ENCODE measurements at places on chromosomes 7 and 10. TPM values are rescaled to one million over a fixed set of nuclear protein-coding genes. Genes with fewer than 3 reads are reported as not detected.

- DNase-seq = no peak
- no peak overlapping the region for H3K27ac ChIP-seq
- H3K4me1 ChIP-seq = peaks cover 12% of the 10 kb centered on the region
Measured at GRCh38 chr10:77711683-77712049, 74.1 kb upstream of the KCNMA1 start.

GRCh38 chr7:6168477-6168868, 104.0 kb downstream of the CYTH3 start:
- no peak overlapping the region for H3K27ac ChIP-seq
- H3K4me1 ChIP-seq = peaks cover 29% of the 10 kb centered on the region
- no peak overlapping the region for H3K4me3 ChIP-seq
- no peaks in the 10 kb centered on the region for H3K27me3 ChIP-seq

- no peak for DNase-seq
- H3K4me3 ChIP-seq = no peak overlapping the region
- no peaks in the 10 kb centered on the region for H3K27me3 ChIP-seq
- no peaks in the 10 kb centered on the region for H3K36me3 ChIP-seq
- no peak overlapping the region for H3K27ac ChIP-seq
Measured at GRCh38 chr10:125177641-125178640, 17.6 kb upstream of the CTBP2 start.

Gene PRSS2
- total RNA-seq = 15.4 TPM

Gene GPR37
- 0.41 TPM for total RNA-seq

- peak overlapping the region; percentile 20 for H3K4me3 ChIP-seq
- H3K4me1 ChIP-seq = peaks cover 15% of the 10 kb centered on the region
- no peaks in the 10 kb centered on the region for H3K36me3 ChIP-seq
- DNase-seq = no peak
- peak overlapping the region; percentile 27 for H3K27ac ChIP-seq
Measured at GRCh38 chr7:135710417-135711138, 17.4 kb downstream of the SLC13A4 start.

GRCh38 chr10:19979628-19980027, 163.4 kb downstream of the PLXDC2 start:
- H3K4me1 ChIP-seq = peaks cover 40% of the 10 kb centered on the region
- no peaks in the 10 kb centered on the region for H3K36me3 ChIP-seq
- no peak overlapping the region for H3K4me3 ChIP-seq
- no peak overlapping the region for H3K27ac ChIP-seq
- no peaks in the 10 kb centered on the region for H3K27me3 ChIP-seq

- H3K4me3 ChIP-seq = no peak overlapping the region
- peaks cover 11% of the 10 kb centered on the region for H3K4me1 ChIP-seq
- DNase-seq = no peak
- H3K36me3 ChIP-seq = no peaks in the 10 kb centered on the region
- no peaks in the 10 kb centered on the region for H3K27me3 ChIP-seq
Measured at GRCh38 chr10:91880310-91880709, 29.0 kb downstream of the FGFBP3 start.

Gene PAX4
- not detected for total RNA-seq

- peaks cover 10% of the 10 kb centered on the region for H3K36me3 ChIP-seq
- H3K27ac ChIP-seq = no peak overlapping the region
- peaks cover 6% of the 10 kb centered on the region for H3K4me1 ChIP-seq
- H3K4me3 ChIP-seq = no peak overlapping the region
- H3K27me3 ChIP-seq = no peaks in the 10 kb centered on the region
Measured at GRCh38 chr7:101093906-101094305, 8.6 kb downstream of the TRIM56 start.

- no peak overlapping the region for H3K4me3 ChIP-seq
- no peaks in the 10 kb centered on the region for H3K27me3 ChIP-seq
- no peak overlapping the region for H3K27ac ChIP-seq
Measured at GRCh38 chr7:138278601-138279000, 181.5 kb upstream of the TRIM24 start.

DNA sequence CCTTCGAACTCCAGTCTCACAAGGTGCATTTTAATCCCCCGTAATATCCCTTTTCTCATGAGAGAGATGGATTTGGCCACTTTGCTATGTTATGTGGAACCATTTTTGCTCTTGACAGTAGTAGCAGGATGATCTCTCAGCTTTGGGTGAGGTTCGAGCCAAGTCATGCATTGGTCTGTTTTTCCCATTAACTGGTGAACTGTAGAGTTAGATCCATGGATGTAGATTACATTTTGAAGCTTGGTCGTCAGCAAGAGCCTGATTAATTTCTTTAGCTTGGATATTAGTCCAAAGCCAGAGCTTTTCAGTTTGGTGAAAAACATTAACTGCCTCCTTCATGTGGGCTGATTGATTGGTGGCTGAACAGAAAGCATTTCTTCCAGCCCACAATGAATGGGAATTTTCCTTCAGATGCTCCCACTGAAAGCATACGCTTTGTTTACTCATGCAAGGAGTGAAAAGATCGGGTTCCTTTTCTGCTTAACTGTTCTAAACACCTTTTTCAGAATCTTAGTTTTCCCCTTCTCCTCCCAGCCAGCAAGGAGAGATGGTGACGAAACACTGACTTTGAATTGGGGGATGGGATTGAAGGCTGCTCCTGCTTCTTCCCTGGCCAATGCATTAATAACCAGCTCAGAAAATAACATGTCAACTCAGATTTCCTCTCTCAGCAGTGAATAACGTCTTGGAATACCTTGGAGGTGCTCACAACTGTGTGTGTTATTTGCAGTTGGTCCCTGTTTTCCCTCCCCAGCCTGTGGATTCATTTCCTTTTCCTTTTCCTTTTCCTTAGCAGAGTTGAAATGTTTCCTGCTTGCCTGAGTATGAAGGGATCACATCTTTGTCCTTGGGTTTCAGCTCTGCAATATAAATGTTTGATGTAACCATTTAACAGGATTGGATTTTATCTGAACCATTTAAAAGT, 351.8 kb upstream of the FZD8 start:
- no peaks in the 10 kb centered on the region for H3K27me3 ChIP-seq
- no peak for DNase-seq
- no peaks in the 10 kb centered on the region for H3K36me3 ChIP-seq
- no peaks in the 10 kb centered on the region for H3K4me1 ChIP-seq
- H3K4me3 ChIP-seq = no peak overlapping the region

DNA sequence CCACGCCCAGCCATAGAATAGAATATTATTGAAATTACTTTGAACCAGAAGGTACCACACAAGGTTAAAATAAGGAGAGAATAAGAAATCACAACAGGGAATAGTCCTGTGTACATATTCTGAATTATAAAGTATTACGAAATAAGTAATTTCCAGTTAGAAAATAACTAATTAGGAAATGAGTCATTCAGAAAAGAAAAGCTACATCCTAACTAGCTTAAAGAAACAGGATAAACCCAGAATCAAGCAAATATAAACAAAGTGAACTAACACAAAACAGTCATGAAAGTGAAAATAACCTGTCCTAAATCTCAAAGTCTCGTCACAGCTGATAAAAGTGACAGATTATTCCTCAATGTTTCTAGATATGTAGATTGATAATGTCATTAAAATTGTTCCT, 74.8 kb upstream of the NEBL start:
- H3K4me1 ChIP-seq = no peaks in the 10 kb centered on the region
- DNase-seq = no peak
- no peak overlapping the region for H3K4me3 ChIP-seq
- H3K36me3 ChIP-seq = no peaks in the 10 kb centered on the region

- no peak overlapping the region for H3K27ac ChIP-seq
- DNase-seq = no peak
- H3K4me3 ChIP-seq = no peak overlapping the region
Measured at GRCh38 chr10:71561003-71561574, 158.5 kb downstream of the C10orf105 start.

Gene PALS2
- 16.4 TPM for total RNA-seq

Data from thoracic aorta (tissue), 2 donors.